Stimulated activated CD4-positive, alpha-beta T cell treated with anti-CD3 and anti-CD28 coated beads, TNF-alpha, amount 100 ng/mL, for 1 hour (primary cell): ENCODE measurements at places on chromosomes 6 and 20.

DNA sequence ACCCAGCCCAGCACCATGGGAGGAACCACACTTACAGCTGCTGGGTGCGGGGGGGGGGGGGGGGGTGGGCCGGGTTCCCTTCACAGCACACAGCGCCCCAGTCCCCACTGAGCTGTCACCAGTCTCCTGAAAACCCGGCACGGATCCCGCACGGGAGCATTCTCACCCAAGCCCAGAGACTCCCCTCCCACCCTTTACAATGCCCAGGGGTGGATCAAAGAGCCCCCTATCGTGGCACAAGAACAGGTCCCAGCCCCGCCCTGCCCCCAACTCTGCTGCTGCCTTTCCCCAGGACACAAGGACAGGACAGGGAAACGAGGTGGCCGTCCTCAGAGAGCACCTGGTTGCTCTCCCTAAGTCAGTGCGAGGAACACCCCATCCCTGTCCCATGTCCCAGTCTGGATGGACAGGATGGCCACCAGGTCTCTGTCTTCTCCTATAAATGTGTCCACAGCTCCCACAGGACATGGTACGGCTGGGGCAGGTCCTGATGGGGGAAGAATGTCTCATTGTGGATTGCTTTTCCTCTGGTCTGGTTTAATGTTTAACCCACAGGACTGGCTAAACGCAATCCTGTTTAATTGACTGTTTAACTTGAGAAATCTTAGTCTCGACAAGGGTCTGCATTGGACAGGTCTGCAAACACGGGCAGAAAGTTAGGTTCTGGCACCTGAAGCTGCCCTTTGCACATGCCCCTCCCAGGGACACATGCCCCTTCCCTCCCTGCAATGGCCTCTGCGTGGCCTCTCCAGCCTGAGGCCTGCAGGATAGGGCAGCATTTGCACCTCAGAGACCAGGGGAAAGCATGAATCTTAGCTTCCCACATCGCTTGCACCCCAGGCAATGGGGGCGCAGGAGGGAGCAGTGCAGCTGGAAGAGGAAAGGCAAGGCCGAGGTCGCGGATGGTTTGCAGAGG is 45.3 kb downstream of the DACT2 start:
- DNase-seq: no peak

DNA sequence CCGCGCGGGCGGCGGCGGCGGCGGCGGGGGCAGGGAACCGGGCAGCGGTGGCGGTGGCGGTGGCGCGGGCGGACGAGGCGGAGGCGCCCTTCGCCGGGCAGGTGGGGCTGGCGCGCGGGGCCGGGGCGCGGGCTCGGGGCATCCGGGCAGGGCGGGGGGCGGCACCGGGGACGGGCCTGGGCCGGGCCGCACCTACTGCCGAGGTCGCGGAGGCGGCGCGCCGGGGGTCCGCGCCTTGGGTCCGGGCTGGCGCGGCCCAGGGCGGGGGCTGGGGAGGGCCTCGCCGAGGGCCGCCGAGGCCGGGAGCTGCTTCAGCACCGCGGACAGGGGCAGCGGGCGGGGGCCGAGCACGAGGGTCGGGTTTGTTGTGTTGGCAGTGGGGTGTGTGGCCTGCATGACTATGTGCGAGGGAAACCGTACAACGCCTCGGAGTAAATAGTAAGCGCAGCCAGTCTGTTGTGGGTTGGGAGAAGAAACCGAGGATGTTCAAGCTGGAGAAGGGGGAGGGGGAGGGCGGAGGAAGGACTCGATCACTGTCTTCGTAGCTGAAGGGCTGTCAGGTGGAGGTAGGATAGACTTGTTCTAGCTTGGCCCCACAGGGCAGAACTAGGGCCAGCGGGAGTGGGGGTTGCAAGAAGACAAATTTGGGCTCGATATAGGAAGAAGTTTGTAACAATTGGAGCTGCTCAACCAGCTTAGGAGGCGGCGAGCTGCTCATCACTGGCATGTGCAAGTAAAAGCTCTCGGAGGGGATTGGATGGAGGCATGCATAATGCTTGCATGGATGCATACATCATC is 593 bp downstream of the MMP24 start:
- no peak for DNase-seq

- DNase-seq: no peak
Measured at GRCh38 chr20:42938441-42939205, 251.1 kb downstream of the PTPRT start.

GRCh38 chr6:29884261-29884660 is 56.6 kb downstream of the HLA-G start:
- no peak for DNase-seq

- DNase-seq: no peak
Measured at GRCh38 chr6:119482850-119483285, 133.3 kb upstream of the MAN1A1 start.

GRCh38 chr6:17867880-17868279 is 119.6 kb downstream of the KIF13A start:
- DNase-seq: no peak

GRCh38 chr20:59819496-59820203 is 113.8 kb downstream of the SYCP2 start:
- DNase-seq: no peak

DNA sequence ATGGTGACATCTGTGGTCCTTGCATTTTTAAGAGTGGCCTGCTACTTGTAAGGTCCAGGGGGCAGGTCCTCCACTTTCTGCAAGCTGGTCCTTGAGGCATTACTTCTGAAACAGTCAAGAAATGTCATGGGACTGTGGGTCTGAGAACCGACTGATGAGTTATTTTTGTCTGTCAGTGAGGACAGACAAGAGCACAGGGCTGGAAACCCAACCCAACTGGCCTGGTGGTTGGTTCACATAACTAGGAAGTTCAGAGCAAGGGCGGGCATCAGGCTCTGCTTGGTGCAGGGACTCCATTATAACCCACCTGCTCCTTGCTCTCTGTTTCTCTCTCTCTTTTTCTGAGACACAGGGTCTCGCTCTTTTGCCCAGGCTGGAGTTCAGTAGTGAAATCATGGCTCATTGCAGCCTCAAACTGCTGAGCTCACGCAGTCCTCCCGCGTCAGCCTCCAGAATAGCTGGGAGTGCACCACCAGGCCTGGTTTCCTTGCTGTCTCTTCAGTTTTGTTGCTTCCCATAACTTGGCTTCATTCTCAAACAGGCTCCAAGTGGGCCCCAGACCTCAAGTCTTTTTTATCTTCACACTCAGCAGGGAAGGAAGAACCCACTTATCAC is 9.2 kb downstream of the CST3 start:
- DNase-seq: no peak

GRCh38 chr6:150194195-150194594 is 51.4 kb downstream of the PPP1R14C start:
- no peak for DNase-seq

GRCh38 chr6:42555477-42556457 is 8.1 kb upstream of the UBR2 start:
- DNase-seq: no peak

DNA sequence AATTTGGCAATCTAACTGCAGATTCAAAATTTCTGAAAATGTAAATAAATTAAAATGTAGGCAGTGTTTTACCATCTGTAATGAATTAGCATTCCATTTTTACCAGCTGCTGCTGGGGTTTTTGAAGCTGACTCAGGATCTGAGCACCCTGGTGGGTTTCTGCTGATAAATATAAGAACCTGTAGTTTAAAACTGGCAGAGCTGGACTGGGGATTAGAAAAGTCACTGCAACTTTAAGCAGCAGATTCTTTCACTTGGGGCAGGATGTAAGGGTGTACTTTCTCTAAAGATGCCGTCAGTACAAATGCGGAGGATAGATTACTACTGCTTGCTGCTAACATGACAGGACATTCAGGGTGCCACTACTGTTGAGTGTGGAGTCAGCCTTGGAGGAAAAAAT is 341.8 kb downstream of the CDKAL1 start:
- DNase-seq: no peak

DNA sequence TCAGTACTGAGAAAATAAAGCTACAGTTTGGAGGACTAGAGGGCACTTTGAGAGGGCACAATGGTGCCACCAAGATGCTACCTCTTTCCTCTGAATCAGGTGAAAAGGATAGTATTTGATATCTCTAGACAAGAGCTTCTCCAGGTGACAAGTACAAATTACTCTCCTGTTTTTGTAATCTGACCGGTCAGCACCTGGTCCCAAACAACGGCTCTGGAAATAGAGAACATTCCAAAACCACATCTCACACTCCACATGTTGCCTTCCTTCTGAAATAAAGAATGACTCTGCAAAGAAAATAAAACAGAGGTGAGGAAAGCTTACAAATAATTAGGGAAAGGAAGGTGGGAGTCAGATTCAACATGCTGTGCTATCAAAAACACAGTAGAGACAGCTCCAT is 51.3 kb upstream of the CITED2 start:
- DNase-seq: no peak

DNA sequence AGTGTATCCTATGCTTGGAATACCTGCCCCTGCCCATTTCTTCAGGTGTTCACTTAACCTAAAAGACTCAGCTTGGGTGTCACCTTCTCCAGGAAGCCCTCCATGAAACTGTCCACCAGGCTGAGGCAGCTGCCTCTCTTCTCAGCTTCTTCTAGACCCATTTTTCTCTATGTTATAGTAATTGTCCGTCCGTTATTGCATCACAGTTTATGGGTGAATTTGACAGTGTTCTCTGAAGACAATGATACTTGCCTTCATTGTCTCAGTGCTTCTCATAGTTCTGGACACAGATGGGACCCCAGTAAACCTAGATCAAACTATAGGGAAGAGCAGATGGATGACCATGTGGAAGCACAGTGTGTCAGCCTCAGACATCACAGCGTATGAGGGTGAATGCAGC is 238.0 kb upstream of the MOCS1 start:
- no peak for DNase-seq

- DNase-seq: no peak
Measured at GRCh38 chr6:85344996-85345395, 104.9 kb upstream of the NT5E start.

- no peak for DNase-seq
Measured at GRCh38 chr6:151627689-151628444, 134.1 kb downstream of the CCDC170 start.

- no peak for DNase-seq
Measured at GRCh38 chr20:34575271-34575670, 16.8 kb downstream of the MAP1LC3A start.

- DNase-seq: no peak
Measured at GRCh38 chr6:14075095-14075503, 42.5 kb upstream of the CD83 start.

- DNase-seq: no peak
Measured at GRCh38 chr6:35599761-35600658, 87.3 kb upstream of the TULP1 start.

DNA sequence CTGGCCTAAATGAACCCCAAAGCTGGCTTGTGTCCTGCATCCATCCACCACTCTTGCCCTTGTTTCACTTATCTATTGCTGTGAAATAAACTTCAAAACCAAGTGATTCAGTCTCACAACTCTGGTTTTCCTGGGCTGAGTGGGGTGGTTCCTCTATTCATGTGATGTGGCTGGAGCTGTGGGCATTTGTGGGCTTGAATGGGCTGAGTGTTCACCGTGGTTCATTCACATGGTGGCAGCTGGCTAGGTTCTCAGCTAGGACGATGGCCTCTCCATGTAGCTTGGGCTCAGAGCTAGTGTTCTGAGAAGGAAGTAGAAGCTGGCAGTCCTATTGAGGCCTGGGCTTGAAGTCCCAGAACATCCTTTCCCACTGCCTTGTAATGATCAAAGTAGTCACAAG is 30.4 kb downstream of the FKBP1A start:
- no peak for DNase-seq

DNA sequence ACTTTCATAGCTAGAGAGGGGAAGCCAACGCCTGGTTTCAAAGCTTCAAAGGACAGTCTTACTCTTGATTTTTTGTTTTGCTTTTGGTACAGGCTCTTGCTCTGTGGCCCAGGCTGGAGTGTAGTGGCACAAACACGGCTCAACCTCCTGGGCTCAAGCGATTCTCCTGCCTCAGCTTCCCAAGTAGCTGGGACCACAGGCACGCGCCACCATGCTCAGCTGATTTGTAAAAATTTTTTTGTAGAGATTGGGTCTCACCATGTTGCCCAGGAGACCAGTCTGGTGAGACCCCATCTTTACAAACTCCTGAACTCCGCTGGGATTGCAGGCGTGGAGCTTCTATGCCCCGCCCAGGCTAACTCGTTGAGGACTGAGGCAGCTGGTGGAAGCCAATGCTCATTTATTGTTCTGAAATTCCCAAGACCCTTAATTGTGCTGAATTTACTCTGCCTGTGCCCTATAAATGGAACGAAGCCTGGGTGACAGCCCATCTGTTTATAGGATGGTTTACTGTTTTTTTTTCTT is 18.0 kb downstream of the SRSF3 start:
- no peak for DNase-seq

DNA sequence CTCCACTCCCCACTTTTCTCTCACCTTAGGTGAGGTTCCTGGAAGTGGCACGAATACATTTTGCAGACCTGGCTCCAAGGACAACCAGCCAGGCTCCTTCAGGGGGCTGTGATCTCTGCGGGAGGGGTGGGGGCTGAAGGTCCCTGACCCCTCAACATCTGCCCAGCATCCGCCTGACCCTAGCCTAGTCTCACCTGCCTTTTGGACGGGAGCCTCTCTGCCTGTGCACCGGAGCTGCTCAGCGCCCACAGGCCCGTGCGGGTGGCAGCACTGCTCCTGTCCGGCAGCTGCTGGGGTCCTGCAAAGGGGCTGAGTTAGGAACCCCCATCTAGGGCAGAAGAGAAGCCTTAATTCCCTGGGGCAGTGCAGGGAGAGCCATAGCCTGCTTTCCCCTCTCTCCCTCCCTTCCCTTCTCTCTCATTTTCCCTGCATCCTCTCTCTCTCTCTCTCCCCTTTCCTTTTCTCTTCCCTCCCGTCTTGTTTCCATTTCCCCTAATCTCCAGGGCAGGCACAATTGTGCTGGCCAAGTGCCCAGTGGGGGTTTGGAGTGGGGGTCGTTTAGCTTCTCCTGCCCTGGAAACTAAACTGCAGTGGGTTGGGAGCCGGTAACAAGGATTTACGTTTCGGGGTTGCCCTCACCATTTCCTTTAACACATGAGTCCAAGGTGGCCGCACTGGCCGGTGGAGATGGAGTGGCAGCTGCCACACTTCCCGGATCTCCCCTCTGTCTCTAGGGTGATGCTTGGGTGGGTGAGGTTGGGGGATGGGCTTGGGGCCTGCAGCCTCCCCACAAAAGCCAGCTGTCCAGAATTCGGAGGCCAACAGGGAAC is 54.1 kb downstream of the CTCFL start:
- DNase-seq: no peak

DNA sequence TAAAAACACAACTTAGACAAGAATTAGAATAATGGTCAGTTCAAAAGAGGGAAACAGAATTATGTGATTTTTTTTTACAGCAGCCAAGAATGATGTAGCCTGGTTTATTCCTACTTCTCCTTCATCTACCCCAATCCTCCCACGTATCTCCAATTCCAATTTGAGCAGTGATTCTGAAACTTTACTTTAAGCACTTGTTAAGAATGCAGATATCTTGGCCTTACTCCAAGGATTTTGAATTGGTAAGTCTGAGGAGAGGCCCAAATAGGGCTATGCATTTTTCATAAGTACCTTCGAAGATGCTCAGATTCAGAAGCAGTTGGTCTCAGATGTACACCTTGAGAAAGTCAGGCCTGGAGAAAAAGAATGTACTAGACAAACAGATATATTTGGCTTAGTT is 233.4 kb upstream of the FLRT3 start:
- no peak for DNase-seq

DNA sequence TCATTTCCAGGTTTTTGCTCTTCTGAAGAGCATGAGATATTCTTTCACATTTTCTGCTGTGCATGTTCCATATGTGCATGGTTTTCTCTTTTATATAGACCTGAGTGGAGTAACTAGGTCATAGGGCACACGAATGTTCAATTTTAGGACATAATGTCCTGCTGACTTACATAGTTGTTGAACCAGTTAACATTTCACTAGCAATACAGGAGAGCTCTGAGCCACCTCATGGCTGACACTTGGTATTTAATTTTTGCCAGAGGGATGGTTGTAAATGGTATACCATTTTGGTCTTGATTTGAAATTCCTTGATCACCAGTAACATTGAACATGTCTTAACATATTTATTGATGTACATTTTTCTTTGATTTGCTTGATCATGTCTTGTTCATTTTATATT is 38.3 kb downstream of the IGF2R start:
- DNase-seq: no peak
